ENCODE measurements at places on chromosomes 2 and 18.

GRCh38 chr2:231382116-231382515, 13.4 kb upstream of the B3GNT7 start:
- no peak for DNase-seq

DNA sequence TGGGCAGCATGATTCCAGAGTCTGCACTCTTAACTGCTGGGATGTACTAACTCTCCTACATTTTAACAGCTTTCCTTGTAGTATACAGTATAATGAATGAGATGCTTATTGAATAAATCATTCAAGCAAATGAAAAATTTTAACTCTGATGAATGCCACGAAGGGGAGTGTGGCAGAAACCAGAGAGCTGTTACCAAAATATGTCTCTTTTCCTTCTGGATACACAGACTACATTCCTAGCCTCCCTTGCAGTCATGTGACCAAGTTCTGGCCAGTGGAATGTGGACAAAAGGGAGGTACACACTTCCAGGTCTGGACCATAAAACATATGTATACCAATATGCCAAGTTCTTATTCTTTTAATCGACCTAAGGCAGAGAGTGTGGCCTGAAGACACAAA, 1.7 kb upstream of the EML4 start:
- no peak for DNase-seq

- DNase-seq = no peak
Measured at GRCh38 chr2:136124805-136125204, 6.9 kb upstream of the CXCR4 start.

- DNase-seq = peak; percentile 17
Measured at GRCh38 chr18:3250237-3251107, 2.9 kb downstream of the MYL12A start.

GRCh38 chr2:75431763-75432162, 129.0 kb downstream of the EVA1A start:
- DNase-seq = no peak
